ENCODE measurements at places on chromosomes 11 and 22.

- DNase-seq, result no peak
Measured at GRCh38 chr11:134583397-134583990, 171.5 kb upstream of the B3GAT1 start.

DNA sequence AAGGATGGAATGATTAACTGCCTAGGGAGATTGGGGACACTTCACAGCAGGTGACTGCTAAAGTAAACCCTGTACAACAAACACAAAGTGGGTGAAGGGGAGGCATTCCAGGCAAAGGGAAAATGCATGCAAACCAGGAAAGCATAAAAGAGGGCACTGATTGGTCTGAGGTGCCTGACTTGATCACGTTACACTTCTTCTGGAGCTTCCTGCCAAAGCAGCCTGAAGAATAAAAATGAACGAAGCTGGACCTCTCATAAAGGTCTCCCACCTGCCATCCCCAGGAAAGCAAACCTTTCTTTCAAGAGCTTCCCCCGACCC is 46.7 kb upstream of the SCUBE2 start:
- no peak for DNase-seq

DNA sequence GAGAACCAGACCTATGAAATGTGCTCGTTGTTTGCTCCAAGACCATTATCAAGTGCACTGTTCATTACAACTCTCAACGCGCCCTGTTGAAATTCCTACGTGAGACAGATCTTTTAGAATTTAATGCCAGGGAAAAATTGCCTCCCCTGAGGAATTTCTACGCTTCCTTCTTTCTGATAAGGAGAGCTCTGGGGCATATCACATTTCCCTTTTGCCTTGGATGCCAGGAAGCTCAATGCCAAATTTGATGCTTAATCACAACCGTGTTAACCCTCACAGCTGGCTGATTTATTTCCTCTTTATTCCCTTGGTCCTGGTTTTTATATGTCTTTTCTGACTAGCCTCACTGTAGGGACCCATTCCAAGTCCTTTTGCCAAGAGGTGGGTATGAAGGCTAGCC is 109.4 kb downstream of the MICAL2 start:
- peak; percentile 51 for DNase-seq

DNA sequence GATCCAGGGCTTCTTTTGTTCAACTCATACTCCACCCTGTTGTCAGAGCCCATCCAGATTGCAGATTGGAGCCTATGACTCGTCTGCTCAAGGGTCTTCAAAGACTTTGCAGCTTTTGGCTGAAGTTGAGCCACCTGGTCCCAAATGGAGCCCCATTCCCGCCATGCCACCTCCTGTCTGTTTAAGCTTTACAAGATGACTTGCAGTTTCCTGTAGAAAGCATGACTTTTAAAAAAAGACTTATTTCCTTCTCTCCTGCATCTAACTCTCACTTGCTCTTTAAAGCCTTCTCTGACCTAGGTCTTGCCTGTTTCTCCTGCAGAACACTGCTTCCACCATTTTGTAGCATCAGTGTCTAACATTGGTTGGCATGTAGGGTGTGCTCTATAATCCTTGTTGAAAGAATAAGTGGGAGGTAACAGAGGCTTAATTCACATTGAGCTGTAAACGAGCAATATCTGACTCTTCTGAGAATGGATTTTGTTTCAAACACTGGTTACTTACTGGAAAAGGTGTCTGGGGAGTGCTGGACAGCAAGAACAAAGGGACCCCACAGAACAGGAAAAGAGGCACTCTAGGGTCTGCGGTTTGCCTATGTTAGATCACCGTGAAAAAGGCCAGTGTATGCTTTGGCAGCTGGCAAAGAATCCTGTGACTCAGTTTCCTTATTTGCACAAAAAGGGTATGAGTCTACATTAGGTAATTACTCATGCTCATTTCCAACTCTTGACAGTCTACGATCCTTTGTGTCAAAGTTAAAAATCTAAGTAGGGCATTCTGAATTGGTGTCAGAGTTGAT is 30.3 kb downstream of the NF2 start:
- peak; percentile 40 for DNase-seq

GRCh38 chr11:75503531-75504099 is 22.1 kb downstream of the GDPD5 start:
- DNase-seq, result no peak

GRCh38 chr11:13338019-13338426 is 60.4 kb downstream of the BMAL1 start:
- DNase-seq, result peak; percentile 62

DNA sequence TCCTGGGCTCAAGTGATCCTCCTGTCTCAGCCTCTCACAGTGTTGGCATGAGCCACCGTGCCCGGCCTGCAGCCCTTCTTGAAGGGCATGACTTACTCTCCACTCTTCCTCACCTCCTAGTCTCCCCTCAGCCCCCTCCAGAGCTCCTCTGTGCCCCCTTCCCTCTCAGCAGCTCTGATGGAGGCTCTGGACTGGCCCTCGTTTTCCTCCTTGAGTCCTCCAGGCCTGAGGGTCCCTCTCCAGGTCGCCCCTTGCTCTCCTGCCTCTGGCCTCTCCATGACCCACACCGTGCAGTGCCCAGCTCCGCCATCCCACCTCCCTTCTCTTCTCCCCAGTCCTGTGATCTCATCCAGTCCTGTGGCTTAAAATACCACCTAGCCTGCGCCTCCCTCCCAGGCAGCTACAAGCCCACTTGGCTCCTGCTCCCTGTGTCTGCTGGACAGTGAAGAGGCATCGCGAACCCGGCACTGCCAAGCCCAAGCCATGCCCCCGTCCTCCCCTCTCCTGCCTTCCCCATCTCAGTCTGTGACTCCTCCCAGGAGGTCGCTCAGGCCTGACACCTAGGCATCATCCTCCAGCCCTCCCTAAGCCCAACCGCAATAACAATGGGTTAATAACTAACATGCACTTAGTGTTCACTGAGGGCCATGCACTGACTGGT is 11.9 kb downstream of the KCNJ4 start:
- no peak for DNase-seq

GRCh38 chr11:61334434-61335354 is 1.7 kb downstream of the TKFC start:
- peak; percentile 38 for DNase-seq

DNA sequence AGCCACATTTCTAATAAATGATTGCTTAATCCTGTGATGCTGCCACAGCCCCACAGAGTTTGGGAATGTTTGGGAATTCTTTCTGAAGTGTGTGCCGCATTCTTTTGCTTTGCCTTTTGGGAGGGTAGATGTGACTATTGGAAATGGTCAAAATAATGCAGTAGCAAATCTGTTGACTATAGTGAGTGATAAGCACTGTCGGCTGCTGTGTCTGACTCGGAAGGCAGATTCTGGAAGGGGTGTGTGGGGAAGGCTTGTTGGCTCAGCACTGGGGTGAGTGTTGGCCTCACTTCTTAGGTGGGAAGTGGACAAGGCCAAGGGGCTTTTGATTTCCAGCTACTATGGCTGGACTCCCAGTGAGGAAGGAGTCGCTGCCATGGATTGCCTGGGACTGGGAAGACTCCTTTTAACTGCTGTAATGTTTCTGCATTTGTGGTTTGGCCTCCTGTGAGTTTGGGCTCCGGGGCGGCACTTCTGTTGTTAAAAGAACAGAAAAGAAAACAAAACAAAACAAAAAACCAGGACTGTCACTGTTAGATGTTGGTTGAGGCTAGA is 20.1 kb downstream of the ZBTB16 start:
- no peak for DNase-seq

DNA sequence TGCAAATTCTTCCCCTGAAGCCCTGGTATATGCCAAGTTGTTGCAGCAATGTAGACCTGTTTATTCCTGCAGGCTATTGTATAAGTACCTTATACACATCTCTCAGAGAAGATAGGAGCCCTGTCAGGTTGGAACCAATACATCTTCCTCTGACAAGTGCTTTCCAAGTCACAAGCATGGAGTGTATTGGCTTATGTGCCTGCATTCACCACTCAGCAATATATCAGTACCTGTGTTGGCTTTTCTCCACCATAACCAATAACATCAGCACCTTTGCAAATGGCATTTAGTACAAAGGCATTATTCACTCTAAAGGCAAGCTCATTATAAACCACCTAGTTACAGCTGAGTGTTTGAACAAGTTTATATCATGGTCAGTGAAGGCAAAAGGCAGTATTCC is 611.7 kb upstream of the CNTN5 start:
- no peak for DNase-seq

DNA sequence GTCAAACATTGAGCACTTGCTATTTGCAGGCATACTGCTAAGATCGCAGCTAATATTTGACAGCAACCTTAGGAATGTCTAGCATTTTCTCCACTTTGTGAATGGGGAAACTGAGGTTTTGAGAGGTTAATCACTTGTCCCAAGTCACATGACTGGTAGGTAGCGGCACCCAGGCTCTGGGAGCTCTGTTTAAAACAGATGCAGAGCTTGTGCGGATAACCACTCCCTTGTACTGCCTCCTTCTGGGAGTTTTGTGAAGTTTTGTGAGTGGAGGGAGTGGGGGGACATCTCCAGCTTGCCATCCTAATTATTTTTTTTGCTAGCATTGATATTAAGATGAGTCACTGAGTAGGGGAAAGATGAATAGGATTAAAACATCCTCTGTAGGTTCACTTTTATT is 134.7 kb downstream of the GRIK4 start:
- DNase-seq, result no peak

GRCh38 chr11:26323837-26324236 is 8.1 kb upstream of the ANO3 start:
- no peak for DNase-seq

DNA sequence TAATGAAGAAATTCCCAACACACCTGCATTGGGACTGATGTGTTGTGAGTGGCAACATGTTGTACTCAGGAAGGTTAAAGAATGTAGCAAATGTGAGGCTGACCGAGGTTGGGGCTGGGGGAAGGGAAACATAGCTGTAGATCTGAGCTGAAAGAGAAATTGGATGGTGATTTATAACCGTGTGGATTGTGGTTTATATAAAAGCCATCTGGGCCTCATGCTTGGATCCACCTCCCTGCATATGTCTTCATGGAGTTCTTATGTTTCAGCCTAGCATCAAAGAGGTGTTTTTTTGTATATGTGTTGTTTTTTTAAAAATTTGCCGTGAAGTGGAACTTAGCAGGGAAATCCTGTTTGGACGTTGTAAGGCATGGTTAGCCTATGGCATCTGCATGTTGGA is 141.3 kb downstream of the NAV2 start:
- peak; percentile 74 for DNase-seq

DNA sequence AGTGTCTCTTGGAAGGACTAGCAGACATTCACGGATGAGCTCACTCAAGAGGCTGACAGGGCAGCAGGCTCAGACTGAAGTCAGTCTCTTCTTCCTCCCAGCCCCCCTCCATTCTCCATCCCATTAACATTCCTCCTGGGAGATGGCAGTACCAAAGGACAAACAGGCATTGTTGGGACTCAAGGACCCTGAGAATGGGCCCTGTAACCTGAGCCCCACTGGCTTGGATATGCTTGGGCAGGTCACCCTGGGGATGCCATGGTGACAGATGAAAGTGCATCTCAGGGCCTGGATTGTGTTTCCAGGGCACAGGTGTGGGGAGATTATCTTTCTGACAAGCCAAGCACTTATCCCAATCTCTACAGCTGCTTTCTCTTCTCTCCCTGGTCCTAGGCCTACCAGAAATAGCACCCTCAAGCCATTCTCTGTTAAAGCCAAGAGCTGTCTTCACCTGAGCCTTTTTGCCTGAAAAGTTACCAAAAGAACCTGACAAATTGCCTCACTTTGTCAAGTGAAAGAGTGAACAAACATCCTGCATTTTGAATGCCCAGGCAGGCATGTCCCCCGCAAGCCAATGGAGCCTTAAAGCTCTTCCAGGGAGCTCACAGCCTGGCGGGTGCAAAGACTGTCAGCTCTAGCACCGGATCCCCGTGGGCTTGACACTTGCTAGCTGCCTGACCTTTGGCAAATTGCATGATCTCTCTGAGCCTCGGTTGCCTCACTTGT is 366.0 kb upstream of the NARS2 start:
- DNase-seq, result no peak

- no peak for DNase-seq
Measured at GRCh38 chr11:130524132-130524790, 75.8 kb downstream of the ADAMTS15 start.

DNA sequence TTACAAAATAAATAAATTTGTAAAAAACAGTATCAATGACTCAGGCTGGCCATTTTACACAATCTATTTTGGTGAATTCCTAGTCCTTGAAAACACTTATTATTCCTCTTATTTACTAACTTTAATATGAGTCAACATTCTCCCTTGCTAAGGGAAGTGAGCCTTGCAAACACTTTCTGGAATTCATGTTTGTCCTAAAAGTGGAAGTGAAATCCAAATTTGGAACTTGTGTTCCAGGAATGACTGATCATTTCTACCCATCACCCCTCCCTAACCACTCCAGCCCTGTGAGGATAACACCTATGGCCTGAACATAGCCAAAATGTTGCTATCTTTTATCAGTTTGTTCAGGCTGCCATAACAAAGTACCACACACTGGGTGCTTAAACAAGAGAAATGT is 83.1 kb downstream of the OR5AK2 start:
- DNase-seq, result peak; percentile 61

GRCh38 chr11:57604296-57605027 is 7.0 kb downstream of the SERPING1 start:
- no peak for DNase-seq

GRCh38 chr22:42410708-42411107 is 21.5 kb downstream of the NFAM1 start:
- DNase-seq, result no peak

DNA sequence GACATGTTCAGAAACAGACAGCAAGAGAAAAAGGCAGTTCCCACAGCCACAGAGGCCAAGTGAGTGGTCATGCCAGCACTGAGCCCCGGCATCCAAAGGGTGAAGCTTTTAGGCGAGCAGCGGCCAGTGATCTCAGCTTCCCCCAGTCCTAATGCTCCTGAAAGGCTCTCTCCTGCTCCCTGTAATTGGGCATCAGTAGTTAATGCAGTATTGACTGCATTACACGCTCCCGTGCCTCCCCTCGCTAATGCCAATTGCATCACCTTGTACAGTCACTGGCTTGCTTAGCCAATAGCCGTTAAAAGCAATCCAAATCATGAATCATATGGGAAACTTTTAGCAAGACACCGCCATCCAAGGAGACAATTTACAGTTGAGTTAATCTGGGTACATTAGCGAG is 4.9 kb downstream of the LMO1 start:
- peak; percentile 61 for DNase-seq

DNA sequence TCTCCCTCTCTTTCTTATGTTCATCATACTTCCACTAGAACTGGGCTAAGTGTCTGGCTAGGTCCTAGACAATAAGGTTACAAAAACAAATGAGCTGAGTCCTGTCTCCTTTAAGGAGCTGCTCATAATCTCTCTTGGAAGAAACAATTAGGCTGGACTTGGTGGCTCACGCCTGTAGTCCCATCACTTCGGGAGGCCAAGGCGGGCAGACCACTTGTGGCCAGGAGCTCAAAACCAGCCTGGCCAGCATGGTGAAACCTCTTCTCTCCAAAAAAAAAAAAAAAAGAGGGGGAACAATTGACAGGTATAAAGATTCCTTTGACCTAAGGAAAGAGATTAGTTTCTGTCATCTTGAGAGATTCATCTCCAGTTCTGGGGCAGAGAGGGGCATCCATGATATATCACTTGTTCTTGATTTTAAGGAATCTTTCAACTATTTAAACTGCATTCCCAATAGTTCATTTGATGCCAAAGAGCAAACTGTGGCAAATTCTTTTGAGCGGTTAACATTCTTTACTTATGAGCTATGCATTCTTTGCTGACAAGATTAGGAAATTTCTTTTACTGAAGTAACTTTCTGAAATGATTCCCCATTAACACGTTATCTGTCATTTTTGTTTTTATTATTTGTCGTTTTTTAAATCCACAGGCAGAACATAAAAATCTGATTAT is 125.5 kb downstream of the C11orf87 start:
- peak; percentile 89 for DNase-seq

GRCh38 chr11:106493751-106494150 is 416.3 kb downstream of the AASDHPPT start:
- peak; percentile 69 for DNase-seq

- DNase-seq, result peak; percentile 35
Measured at GRCh38 chr22:38724926-38725571, 19.3 kb downstream of the GTPBP1 start.

Measured in fibroblast of skin of right biceps (primary cell).